NCI-H2081 (cell line): ENCODE measurements at places on chromosomes 7 and 10.
A peak's percentile ranks its signal among the peaks of the same experiment; 100 is the strongest.

DNA sequence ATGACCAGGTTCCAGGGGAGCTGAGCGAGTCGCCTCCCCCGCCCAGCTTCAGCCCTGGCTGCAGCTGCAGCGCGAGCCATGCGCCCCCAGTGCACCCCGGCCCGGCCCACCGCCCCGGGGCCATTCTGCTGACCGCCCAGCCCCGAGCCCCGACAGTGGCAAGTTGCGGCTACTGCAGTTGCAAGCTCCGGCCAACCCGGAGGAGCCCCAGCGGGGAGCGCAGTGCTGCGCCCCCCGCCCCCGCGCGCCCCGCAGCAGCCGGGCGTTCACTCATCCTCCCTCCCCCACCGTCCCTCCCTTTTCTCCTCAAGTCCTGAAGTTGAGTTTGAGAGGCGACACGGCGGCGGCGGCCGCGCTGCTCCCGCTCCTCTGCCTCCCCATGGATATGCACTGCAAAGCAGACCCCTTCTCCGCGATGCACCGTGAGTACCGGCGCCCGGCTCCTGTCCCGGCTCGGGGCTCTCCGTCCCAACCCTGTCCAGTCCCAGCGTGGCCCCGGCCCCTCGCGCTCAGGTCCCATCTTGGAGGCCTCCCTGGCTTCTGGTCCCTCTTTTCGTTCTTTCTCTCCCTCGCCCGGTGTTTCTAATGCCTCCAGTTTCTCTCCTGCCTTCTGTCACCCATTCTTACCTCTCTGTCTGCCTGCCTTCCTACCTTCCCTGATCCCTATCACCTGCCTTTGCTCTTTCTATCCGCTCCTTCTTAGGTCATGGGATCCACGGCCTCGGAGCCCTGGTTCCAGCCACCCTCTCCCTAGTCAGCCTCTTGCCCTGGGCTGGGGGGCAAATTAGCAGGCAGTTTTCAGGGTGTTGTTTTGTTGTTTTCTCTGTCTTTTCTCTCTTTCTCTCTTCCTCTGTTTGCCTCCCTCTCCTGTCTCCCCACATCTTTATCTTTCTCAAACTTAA lies 751 bp downstream of the PAX2 start:
- no peak for DNase-seq

DNA sequence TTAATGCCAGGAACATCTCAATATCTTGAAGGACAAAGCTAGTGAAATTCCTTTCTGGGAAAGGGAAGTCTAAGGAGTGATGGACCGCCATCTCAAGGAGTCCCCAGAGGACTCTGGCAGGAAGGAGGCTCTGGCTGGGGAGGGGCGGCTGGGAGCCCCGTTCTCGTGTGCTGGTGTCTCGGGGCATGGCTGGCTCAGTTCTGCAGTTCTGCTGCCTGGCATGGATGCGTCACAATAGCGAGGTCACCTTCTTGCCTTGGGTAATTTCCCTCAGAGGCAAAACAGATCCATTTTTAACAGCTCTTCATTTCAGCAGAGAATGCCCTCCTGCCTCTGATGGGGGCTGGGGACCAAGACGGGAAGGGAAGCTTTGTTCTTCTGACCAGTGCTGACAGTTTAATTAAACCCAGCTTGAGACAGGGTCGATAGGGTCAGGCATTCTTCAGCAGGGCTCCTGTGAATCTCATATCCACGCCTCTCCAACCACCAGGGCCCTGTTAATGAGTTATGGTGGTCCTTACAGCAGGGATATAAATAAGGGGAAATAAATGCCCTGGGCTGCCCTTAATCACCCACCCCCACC lies 35.7 kb downstream of the SLIT1 start:
- no peak for DNase-seq

DNA sequence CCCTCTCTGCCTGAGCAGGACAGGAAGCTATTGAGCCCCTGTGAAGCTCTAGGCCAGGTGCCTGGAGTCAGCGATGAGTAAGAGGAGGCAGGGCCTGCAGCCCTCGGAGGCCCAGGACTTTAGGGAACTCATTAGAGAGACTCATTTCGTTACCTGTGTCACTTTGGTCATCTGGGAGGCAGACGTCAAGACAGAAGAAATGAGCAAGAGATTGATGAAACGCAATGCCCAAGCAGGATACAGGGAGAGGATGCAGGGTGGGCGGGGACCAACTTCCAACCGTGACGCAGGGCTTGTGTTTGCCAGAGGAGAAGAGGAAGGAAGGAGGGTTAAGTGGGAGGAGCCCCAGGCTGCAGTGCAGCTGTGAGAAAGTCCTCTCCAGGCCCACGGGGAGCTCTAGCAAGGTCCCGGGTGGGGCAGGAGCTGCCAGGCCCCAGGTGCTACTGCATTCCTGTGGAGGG lies 26.4 kb upstream of the GNA12 start:
- DNase-seq: no peak

DNA sequence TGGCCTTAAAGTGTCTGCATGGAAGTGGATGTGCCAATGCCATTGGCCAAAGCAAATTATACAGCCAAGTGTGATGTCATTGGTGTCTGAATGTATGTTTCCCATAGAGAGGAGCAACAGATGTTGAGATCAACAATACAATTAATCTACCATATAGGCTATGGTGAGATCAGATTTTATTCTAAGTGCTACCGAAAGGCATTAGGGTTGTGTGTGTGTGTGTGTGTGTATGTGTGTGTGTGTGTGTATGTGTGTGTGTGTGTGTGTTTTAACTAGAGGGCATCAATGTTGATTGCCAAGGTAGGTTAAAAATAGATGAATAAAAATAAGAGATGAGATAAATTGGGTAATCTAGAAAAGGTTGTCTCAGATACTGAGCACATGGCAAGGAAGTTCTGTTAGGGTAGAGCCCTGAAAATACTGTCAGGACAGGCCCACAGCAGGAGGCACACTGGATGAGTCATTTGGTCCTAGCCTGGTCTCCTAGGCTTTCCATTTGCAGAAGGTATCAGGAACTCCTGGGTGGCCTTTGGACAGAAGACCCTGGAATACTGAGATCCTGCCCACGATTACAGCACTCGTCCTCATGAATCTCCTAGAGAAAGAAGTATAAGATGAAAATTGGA lies 446.0 kb upstream of the PODXL start:
- DNase-seq: no peak

DNA sequence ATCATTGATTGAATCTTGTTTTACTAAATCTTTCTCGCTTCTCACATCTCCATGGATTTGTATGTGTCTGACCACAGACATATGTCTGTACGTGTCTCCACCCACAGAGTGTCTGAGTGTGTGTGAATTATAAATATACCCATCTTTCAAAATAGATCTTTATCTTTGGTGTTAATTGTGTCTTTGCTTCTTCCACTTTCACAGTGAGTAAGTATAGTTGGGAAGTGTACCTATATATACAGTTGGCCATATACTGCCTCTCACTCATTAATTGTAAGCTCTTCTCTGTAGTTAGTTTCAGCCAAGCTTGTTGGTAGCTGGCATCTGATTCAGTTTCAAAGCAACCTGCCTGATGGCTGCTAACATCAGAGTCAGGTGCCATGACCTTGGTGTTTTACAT lies 18.4 kb downstream of the EEPD1 start:
- no peak for DNase-seq

GRCh38 chr10:12766223-12766622 lies 235.3 kb downstream of the CCDC3 start:
- peak; percentile 57 for DNase-seq

DNA sequence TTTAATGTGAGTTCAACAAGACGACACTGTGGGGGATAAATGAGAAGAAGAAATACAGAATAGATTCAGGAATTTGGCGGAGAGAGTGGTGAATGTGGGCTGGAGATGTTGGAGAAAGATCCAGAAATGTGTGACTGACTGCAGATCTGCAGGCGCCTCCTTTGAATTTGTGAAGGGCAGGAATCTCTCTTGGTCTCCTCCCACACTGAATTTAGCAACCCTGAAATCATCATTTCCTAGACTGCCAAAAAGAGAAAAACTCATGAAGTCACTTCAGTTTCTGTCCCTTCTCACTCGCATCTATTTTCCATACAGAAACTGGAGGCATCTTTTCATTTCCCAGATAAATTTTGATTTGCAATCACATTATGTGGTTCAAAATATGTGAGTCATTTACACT lies 128.7 kb downstream of the GNAI1 start:
- DNase-seq: no peak

DNA sequence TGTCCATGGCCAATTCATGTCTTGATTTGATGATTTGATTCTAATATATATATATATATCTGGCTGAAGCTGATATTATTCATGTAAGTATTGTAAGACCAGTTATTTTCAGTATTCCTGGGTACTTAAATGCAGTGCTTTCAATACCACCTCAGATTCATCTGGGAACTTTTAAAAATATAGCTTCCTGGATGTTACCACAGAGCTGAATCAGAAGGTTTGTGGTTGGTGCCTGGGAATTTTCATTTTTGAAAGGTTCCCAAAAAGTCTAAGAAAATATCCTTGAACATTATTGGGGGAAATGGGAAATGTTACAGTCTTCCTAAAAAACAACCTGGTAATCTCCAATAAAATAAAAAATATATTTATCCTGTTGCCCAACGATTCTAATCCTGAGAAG lies 10.7 kb upstream of the PPP3CB start:
- no peak for DNase-seq

DNA sequence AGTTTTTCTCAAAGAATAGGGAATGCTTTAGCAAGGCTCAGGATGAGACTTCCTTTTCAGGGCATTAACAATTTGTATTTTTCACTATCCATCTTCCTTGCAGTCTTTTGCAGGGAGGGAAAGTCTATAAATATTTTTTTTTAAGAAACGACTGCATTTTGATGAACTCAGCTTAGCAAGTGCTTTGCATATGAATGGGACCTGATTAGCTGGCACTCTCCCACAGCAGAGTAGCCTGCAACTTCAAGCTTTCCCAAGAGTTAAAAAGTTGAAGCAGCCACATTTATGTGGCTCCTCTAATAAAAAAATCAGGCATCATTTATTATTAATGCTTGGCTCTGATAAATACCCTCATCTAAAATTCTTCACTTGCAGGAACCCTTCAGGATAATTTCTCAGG lies 134.0 kb downstream of the GRID1 start:
- DNase-seq: no peak

DNA sequence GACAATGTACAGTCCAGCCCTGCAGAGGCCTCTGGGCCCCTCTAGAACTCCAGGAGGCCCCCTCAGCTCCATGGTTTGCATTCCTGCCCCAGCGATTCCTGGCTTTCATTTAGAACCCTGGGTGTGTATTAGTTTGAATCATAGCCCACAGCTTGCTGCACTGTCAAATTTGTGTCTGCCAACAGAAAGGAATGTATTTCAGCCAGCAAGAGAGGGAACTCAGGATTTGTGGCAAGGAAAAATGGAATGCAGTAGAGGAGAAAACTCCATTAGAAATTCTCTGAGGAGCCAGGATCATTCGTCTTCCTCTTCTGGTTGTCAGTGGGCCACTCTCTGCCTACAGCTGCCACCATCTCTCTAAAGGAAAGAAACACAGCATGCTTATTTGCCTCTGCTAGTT lies 27.9 kb upstream of the WDR11 start:
- DNase-seq: no peak

GRCh38 chr10:29748109-29748650 lies 113.4 kb upstream of the SVIL start:
- no peak for DNase-seq

- no peak for DNase-seq
Measured at GRCh38 chr10:57320416-57320815, 947.3 kb downstream of the IPMK start.

DNA sequence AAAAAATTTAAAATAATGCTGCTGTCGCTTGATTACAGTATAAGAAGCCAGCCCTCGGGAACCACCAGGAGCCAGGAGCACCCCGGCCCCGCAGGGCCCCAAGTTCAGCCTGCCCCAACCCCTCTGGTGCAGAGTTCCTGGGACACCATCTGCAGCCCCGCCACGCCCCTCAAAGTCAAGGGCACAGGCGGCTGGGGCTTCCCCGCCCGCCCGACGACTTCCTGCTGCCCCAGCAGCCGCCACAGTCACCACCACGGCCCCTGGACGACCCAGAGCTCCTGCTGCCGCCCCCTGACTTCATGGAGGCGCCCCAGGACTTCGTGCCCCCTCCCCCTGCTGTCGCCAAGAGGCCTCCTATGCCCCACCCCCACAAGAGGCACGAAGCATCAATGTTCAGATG lies 103.6 kb upstream of the PDSS1 start:
- no peak for DNase-seq

DNA sequence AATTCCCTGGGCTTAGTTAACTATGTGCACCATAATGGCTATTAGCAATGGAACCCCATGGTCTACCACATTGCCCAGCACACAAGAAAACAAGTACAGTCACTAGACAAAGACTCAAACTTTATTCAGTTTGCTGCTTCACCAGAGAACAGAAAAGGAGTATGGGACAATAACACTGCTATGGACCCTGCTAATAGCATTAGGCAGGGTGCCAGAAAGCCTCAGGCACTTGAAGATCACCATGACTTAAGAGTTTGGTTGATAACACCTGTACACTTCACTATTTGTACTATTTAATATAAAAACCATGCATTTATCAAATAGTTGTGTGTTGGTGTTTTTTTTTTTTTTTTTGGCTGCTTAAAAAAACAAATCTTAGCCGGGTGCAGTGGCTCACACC lies 159.6 kb downstream of the KMT2E start:
- DNase-seq: no peak

DNA sequence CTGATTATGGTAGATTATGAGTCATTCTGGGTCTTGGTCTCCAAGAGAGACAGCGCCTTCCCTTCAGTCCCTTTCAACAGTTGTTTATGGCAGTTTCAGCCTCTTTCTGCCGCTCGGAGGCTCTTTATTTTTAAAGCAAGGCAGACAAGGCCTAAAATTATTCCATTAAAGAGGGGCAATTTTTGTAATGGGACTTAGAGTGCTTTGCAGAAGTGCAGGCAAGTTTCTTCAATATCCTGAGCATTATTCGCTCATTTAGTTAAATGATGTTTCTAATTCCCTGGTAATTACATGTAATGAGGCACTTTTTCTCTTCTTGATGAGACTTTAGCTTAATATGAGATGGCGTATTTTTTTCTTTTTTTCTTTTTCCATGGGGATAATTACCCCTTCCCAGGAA lies 33.6 kb downstream of the BUB3 start:
- DNase-seq: no peak

DNA sequence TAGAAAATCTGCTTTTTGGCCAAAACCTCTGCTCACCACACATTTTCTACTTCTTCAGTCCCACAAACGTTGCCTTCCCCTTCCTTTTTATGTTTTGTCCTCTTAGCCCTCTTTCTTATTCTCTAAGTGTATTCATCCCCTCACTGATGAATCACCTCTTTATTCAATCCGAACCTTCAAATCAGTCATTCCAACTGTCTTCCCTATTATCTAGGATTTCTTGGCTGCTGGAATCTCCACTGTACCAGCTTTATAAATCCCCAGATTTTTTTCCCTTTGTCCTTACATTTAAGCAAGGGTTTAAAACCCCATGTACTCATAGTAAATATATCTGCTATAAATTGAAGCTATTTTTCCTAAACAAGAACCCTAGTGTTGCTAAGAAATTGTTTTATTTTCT lies 176.9 kb downstream of the SEMA3A start:
- no peak for DNase-seq

DNA sequence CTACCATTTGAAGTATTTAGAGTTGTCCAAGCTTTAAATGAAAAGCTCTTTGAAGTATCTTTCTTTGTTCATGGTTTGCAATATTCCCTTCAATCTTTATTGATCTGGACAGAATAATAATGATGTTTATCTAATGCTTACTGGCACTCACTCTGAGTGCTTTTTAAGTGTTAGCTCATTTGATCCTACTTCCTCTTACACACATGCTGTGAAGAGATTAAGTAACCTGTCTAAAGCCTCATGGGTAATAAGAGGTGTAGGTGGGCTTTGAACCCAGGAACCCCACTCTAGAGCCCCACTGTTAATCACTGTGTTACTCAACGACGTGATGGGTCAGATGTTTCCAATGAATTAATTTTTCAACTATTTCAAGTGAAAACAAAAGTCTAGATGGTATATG lies 31.1 kb upstream of the ADD3 start:
- DNase-seq: no peak

GRCh38 chr7:42729053-42729765 lies 182.7 kb downstream of the C7orf25 start:
- DNase-seq: no peak
